ENCODE measurements at places on chromosomes 2 and 18.

- DNase-seq = no peak
Measured at GRCh38 chr2:180015951-180016709, 9.0 kb upstream of the CWC22 start.

- DNase-seq = no peak
Measured at GRCh38 chr2:240051697-240052096, 1.6 kb downstream of the OR6B3 start.

DNA sequence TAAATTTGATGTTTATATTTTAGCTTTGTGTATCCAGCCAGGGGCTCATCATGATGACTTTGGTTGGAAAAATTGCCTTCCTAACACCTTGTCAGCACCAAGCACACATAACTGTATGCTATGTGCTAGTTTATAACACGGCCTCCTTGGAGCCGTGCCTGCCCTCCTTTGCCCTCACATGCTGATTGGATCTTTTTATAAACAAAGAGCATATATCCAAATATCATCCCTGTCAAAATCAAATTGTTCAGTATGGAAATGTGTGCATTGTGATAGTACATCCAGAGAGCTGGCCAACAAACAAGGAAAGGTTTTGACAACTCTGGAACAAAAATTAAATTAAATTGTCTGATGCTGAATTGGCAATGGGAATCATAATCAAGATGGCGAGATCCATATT lies 241.5 kb downstream of the DCDC2C start:
- no peak for DNase-seq

DNA sequence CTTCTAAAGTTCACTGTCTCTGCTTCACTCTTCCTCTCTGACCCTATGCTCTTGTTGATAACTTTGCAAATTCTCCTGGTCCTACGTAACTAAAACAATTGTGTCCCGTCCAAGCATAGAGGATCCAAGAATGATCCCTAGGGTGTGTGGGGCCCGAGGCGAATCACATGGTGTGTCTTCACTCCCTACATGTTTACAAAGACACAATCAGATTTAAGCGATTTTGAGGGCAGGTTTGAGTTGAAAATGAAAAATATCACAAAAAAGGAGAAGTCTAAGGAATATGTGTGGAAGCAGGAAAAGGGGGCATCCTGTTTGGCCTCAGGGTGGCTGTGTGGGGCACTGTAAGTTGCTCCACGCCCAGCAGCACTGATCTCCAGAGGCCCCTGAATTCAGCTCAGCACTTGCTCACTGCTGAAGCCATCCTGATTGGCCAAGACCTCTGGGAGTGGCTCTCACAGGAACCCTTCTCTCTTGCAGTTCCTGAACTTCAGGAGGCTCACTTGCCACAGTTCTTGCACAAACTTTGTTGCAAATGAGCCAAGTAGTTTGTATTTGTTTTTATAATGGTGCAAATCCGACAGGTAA lies 363.6 kb downstream of the ZNF521 start:
- no peak for DNase-seq

DNA sequence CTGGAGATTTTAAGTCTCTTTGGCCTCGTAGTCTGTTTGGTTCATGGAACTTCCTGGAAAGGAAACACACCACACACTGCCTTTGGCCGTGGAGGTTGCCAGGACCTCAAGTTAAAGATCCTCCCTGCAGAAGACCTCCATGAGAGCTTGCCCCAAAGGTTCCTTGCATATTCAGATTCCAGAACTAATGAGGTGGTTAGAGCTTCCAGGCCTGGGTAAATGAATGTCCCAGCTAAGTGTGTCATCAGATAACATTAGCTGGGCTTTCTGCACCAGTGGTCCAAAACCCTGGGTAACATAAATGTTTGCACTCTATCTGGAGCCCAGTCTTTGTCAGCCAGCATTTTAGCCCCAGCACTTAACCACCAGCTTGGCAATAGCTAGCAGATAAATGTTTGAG lies 122.1 kb upstream of the EML6 start:
- DNase-seq = no peak

DNA sequence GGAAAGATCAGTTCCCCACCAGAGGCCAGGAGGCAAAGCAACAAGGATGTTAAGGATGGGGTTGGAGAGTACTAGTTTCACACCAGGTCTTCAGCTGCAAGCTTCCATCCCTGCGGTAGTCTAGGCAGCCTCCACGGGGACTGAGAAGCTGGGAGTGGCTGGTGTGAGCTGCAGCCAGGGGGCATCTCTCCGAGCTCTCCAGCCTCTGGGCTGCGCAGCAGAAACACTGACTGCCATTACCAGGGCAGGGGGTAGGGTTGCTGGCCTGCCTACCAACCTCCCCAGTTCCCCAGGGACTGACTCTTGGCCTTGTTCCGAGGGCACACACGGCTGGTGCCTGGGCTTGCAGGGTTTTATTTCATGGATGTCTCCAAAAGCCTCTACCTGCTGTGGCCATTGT lies 15.9 kb downstream of the GATA6 start:
- no peak for DNase-seq
